Mesendoderm (in vitro differentiated cells): ENCODE measurements at places on chromosomes 5 and 9.

- DNase-seq, result no peak
These were observed 17.2 kb upstream of the SIL1 start for GRCh38 chr5:139215107-139215975.

GRCh38 chr9:95468791-95469190 lies 48.0 kb downstream of the PTCH1 start:
- no peak for DNase-seq

GRCh38 chr9:133122935-133123611 lies 2.0 kb upstream of the RALGDS start:
- peak; percentile 53 for DNase-seq

DNA sequence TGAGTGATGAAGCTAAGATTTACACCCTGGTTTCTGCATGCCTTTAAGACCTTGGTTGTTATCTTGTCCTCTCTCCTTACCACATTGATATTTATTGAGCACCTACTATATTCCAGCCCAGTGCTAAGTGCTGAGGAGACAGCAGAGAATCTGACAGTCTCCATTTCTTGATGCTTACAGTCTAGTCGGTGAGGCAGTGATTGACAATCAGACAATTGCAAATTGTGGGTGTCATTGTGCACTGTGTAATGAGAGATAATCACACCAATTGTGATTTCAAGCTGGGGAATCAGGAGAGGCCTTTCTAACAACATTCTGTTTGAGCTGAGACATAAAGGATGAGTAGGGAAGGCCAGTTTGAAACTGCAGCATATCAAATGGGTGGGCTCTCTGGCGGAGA lies 41.7 kb upstream of the PPARGC1B start:
- no peak for DNase-seq

DNA sequence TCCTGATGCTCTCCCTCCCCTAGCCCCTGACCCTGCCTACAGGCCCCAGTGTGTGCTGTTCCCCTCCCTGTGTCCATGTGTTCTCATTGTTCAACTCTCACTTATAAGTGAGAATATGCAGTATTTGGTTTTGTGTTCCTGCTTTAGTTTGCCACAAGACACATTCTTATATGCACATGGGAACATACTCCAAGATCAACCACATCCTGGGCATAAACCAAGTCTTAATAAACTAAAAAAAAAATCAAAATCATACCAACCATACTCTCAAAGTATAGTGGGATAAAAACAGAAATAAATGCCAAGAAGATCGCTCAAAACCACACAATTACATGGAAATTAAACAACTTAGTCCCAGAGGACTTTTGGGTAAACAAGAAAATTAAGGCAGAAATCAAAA lies 11.2 kb upstream of the ZCCHC9 start:
- no peak for DNase-seq

GRCh38 chr5:124704594-124705284 lies 41.7 kb downstream of the ZNF608 start:
- no peak for DNase-seq

GRCh38 chr9:98164912-98165311 lies 27.5 kb downstream of the CORO2A start:
- no peak for DNase-seq

DNA sequence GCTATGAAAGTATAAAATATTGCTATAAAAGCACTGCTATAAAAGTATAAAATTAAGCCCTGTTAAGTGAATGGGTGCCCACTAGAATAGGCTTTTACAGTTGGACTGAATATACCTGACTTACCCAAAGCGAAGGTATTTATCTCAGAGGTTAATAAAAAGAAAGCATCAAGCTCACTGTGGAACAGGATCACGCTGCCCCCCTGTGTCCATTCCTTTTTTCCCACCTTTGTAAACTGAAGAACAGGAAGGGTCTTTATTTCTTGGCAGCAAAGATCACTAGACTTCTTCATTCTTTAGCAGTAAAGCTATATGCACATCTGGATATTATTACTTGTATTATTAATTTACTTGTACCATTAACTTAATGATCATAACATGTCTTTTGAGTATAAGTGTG lies 22.1 kb upstream of the PLPP6 start:
- DNase-seq, result no peak

DNA sequence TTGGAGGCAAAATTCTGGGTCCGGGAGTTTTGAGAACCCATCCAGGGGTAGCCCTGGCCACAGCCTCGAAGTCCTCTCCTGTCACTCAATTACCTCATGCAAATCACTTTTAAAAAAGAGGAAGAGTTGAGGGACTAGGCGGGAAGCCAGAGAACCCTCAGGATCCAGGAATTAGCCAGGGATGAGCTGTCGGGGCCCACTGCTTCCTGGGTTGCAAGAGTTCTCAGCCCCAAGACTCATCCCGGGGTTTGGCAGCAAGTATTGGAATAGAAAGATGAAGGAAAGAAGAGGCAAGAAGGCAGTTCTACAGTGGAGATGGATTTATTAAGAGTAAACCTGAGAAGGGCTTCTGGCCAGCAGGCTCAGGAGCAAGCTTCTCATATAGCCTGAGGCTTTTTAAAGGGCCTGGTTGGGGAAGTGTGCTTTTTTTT lies 25.6 kb downstream of the C9orf50 start:
- DNase-seq, result no peak

DNA sequence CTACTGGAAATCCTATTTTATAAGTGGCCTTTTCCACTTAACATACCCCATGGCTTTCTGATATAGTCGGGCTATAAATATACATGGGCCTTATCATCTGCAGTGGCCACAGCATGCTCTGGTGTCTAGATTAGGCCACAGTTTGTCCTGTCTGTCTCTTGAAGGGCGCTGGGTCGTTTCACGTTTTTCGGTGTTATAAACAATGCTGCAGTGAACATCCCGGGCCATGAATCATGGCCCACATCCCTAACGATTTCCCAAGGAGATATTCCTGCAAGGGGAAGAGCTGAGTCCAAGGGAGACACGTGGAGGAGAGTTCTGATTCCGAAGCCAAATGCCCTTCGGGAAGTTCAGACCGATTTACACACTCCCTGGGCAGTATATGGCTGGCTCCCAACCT lies 8.4 kb downstream of the PLPP7 start:
- no peak for DNase-seq

- DNase-seq, result peak; percentile 95
These were observed 10.5 kb upstream of the NKX2-5 start for GRCh38 chr5:173245319-173246134.

- peak; percentile 20 for DNase-seq
These were observed 8.9 kb downstream of the F2R start for GRCh38 chr5:76724871-76725270.
